ENCODE measurements at places on chromosomes 2 and 18.

DNA sequence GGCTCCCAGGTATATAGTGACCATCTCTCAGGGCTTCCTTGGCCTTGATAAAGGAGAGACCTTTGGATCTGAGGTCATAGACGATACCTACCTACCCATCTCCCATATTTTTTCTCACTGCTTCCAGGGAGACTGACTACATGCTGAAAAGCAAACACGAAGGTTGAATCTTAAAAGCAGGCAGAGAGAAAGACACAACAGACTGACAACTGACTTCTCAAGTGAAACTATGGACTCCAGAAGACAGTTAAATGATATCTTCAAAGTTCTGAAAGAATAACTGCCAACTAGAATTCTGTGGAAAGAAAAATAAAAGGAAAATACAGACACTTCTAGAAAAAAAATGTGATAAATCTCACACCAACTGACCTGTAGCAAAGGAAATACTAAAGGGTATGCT, 76.5 kb upstream of the HAAO start:
- no peak for DNase-seq

GRCh38 chr18:67577386-67577785, 60.9 kb upstream of the DSEL start:
- no peak for DNase-seq

DNA sequence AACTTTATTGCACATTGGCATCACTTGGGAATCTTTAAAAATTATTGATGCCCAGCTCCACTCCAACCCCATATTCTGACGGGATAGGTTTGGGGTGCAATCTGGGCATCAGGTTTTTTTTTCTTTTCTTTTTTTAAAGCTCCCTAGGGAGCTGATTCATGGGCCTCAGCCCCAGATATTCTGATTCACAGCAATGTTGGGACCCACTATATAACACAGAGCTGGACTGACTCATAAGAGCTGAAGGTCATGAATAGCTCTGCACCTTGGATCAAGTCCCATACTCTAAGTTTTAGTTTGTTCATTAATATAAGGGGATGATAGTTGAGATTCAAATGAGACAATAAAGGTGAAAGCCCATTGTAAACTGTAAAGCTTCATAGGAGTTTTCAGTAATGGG, 191.1 kb upstream of the REV1 start:
- no peak for DNase-seq

GRCh38 chr2:27294928-27295327, 12.7 kb downstream of the TRIM54 start:
- DNase-seq = no peak

DNA sequence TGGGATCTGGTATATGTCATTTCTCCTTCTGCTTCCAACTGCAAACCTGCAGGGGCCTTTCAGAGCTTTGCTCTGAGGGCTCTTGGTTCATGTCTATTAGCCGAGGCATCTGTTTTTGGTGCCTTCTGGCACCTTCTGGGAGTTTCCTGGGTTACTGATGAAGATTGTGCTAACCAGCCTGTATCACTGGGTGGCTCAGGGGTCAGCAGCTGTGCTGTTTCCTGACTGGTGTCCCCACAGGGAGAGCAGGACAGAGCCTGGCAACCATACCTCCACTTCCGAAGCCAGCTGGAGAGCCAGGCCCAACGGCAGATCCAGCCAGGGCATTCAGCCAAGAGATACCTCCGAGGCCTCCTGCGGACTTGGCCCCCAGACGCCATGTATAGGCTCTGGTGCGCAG, 17.5 kb downstream of the KIAA2012 start:
- no peak for DNase-seq

GRCh38 chr2:84458551-84459017, 496 bp downstream of the SUCLG1 start:
- no peak for DNase-seq

GRCh38 chr2:233449081-233449901, 95.0 kb downstream of the DGKD start:
- DNase-seq = no peak

DNA sequence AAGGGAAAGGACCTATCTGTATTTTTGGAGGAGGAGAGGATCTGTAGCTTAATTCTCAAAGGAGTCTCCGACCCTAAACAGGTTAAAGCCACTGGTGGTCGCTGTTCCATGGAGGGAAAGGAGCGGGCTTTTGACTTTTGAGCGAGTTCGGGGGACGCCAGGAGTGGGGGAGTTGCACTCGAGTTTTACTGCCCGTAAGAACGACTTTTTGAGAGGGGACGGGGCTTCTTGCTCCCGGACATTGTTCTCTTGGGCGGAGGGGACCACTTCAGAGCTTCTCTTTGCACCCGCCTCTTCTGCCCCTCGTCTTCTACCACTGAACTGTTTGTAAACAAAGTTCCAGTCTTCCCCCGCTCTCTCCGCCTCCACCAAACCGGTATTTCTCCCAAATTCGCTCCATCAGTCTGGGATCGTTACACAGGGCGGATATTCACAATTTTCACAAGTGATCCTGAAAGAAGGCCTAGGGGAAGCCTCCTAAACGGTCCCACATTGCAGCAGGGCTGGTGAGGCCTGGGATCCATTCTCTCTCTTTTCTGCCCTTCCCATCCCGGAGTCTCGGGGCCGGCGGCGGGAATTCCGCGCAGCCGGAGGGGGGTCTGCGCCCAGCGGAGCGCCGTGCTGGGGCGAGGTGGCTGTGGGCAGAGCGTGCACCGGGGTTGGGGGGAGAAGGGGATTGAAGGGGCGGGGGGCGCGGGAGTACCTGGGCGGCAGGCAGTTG, 6.6 kb downstream of the DLX2 start:
- DNase-seq = no peak

GRCh38 chr2:7738596-7738995, 821.4 kb downstream of the RNF144A start:
- no peak for DNase-seq

- no peak for DNase-seq
These were observed 96.1 kb upstream of the LMAN1 start for GRCh38 chr18:59454909-59455727.

DNA sequence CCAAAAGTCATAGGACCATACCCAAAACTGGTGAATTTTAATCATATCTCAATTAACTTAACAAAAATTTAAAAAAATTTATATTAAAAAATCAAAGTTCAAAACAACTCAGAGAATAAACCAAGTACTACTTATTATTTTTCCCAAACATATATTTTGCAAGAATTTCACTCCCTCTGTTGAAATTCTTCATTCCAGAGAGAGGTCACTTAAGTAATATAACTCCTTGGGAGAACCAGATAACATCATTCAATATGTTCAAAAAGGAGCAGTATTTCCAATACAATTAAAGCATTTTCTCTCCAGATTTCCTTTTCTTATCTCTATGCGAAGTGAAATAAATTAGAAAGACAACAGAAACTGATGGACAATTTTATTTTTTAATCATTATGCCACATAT, 165.9 kb upstream of the RND3 start:
- DNase-seq = no peak

DNA sequence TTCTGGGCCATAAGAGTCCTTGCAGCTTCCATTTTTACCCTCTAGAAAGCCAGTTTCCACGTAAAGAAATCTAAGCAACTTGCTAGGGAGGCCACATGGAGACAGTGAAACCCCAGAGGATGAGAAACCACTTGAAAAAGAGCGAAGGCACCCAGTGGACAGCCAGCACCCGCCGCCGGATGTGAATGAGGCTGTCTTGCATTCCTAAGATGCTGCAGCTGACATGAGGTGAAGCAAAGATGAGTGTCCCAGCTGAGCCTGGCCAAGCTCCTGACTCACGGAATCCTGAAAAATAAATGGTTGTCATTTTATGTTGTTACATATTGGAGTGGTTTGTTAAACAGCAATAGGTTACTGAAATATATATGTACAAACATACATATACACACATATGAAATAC, 65.9 kb upstream of the STPG4 start:
- DNase-seq = no peak

DNA sequence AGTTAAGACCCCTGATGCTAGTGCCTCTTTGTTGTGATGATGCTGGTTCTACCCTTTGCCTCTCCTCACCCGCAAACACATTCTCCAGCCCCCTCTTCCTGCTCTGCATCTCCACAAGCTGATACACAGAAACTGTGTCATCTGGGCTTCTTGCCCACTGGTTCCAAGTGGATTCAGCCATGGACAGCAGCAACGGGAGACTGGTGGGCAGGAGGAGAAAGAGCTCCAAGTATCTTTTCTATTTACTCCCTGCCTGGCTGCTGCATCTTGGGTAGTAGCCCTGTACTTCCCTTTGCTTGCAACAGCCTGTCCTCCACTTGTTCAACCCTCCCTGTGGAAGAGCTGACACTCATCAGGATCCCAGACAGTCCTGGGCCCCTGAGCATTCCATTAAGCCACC, 655.1 kb upstream of the RAB6C start:
- DNase-seq = no peak

Measured in CMK (cell line).